ENCODE measurements at places on chromosomes 2 and 18.

- DNase-seq, result no peak
Measured at GRCh38 chr18:8264861-8265411, 344.3 kb upstream of the RAB12 start.

DNA sequence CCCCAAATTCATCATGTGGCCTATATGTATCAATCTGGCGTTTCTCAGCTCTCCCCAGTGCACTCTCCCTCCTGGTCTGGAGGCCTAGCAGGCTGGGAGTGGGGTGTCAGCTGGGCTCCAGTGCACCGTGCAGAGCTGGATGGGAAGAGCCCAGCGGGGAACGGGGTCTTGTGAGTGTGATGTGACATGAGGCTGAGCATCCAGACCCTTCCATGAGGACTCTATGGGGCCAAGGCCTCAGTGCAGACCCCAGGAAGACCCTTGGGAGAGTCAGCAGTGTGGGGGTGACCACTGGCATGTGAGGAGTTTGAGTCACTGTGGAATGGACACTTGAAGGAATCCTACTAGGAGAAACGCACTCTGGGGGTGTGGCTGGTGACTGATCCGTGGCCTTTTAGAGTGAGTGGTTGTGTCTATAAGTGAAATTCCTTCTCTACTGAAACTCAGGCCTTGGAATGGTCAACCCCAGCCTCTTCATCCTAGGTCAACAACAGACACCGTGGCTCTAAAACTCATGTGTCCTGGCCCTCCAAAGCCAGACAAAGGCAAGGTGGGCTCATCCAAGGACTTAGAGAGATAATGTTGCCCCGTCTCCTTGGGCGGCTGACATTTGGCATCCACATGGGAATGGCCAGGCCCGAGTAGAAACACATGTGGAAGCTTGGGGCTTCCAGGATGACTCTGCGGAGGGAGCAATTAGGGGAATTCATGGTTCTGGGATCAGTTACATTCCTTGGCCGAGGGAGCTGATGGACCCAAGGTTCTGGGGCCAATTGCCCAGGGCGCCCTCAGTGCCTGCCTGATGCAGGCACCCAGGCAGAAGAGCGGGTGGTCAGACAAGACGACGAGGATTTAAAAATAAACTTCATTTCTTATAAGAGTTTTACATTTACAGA is 156.0 kb upstream of the TWIST2 start:
- DNase-seq, result no peak

- no peak for DNase-seq
Measured at GRCh38 chr2:239187464-239188253, 213.2 kb downstream of the HDAC4 start.

GRCh38 chr2:217413193-217413592 is 553.3 kb upstream of the TNP1 start:
- DNase-seq, result no peak

GRCh38 chr2:101273056-101273455 is 20.4 kb downstream of the CNOT11 start:
- no peak for DNase-seq

DNA sequence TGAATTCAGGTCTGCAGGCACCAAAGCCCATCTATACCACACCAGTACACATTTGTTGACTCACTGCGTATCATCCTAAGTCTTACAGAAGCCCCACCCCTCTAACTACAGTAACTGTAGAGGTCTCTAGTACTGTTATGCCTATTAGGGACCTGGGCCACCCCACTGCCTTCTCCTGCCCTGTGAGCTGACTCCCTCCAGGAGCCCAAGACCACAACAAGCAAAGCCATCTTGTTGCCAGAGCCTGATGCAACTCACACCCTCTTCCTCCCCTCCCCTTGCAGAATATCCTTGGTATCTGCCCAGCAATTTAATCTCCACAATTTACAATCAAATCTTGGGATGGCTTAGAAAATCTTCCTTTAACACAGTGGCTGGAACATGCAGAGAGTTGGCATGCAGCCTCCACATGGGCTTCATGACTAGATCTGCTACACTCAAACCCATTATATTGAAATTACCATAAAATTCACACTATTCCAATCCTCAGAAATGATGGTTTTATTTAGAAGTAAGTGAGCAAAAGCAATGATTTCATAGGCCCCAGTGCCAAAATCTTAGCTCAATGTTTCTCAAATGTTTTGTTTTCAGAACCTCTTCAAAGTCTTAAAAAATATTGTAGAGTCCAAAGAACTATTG is 17.7 kb upstream of the CYP1B1 start:
- no peak for DNase-seq

GRCh38 chr2:190693533-190694232 is 44.8 kb downstream of the NAB1 start:
- DNase-seq, result no peak

GRCh38 chr2:24237313-24237712 is 62.5 kb downstream of the FAM228A start:
- no peak for DNase-seq

DNA sequence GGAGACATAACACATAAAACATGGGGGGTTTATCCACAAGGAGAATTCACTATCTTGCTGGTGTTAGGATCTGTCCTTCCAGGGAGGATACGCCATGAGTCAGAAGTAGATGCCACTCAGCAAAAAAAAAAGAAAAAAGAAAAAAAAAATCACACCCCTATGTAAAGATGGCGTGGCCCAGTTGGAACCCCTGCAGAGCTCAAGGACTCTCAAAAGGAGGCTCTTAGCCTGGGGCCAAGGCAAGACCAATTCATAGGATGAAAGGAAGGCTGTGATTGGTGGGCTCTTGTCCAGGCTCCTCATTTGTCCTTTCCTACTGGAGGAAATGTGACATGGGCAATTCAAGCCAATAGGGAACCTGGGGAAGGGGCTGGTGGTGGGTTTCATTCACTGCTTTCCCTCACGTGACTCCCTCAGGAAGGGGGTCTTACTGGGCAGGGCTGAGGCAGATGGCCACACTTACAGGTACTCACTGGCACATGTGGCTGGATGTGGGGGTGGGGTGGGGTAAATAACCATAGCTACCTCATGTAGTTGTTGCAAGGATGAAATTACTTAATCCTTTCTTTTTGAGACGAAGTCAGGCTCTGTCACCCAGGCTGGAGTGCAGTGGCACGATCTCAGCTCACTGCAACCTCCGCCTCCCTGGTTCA is 38.7 kb upstream of the HAAO start:
- no peak for DNase-seq

- DNase-seq, result no peak
Measured at GRCh38 chr2:168758970-168759820, 43.2 kb upstream of the NOSTRIN start.

DNA sequence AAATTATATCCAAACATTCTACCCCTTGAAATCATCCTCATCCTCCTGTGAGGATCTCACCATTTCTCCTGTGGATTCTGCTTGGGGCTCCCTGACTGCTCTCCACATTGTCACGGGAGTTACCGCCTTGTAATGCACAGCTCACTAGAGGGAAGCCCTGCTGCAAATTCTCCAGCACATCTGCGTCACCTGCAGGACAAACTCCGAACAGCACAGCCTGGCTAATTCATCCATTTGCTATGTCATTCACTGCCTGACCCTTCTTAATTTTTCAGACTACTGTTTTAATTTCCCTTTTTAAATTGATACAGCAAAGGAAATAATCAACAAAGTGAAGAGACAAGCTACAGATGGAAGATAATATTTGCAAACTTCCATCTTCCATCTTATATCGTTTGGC is 627.4 kb downstream of the FBXO15 start:
- DNase-seq, result no peak

DNA sequence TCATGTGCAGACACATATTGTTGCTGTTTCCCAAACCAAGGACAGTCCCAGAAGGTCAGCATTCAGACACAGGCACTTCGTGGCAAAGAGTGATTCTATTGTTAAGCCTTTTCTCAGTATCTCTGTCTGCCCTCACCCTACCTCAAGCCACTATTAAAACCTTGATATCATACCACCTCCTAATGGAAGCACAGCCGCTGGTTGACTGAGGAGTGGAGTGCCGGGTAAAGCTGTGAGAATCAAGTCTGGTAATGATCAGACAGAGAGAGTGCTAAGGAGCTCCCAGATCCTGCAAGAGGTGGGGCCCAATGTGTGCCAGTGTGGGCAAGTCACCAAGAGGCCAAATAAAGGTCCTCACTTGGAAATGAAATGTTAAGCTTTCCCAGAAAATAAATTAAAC is 819.5 kb downstream of the BCL11A start:
- no peak for DNase-seq

DNA sequence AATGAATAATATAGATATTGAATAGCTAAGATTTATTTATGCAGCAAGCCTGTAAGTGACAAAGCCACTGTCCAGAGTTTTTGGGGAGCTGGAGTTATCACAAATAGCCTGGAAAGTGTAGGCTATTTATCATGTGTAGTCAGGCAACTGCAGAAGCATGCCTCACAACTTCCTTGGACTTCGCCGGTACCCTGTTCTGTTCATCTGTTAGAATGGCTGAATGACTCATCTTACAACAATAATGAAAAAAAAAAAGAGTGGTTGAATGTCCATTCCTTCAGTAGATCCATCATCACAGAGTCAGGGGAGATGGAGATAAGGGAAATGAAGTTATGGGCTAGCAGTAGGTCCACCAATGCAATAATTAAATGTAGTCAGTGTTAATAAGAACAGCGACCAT is 24.0 kb upstream of the ATP5MC3 start:
- no peak for DNase-seq
